Bladder microvascular endothelial cell (primary cell): ENCODE measurements at places on chromosomes 3 and 15. TPM values are rescaled to one million over a fixed set of nuclear protein-coding genes. Genes with fewer than 3 reads are reported as not detected.

The CCDC39 gene
- 0.06 TPM in 1 of 2 replicates, not detected in the other for total RNA-seq

The MME gene
- total RNA-seq, result 4.6 and 13.9 TPM in 2 replicates

The LRRK1 gene
- 8.7 and 17.6 TPM in 2 replicates for total RNA-seq

The C15orf61 gene
- 1.0 and 1.1 TPM in 2 replicates for total RNA-seq

The MNS1 gene
- 0.25 and 0.32 TPM in 2 replicates for total RNA-seq

The H1-8 gene
- total RNA-seq, result not detected in 2 replicates

The GATA2 gene
- 10.4 and 12.6 TPM in 2 replicates for total RNA-seq

The SLC24A5 gene
- total RNA-seq, result not detected in 2 replicates

The KCNAB1 gene
- 0.13 TPM in 1 of 2 replicates, not detected in the other for total RNA-seq

The CMTM8 gene
- 1.3 and 1.6 TPM in 2 replicates for total RNA-seq

The LDHAL6B gene
- total RNA-seq, result not detected in 2 replicates

The SEMA6D gene
- total RNA-seq, result 4.0 and 8.5 TPM in 2 replicates

The MGLL gene
- total RNA-seq, result 39.5 and 77.6 TPM in 2 replicates

The FAM219B gene
- total RNA-seq, result 29.6 and 44.9 TPM in 2 replicates

The RTP3 gene
- not detected in 2 replicates for total RNA-seq

The CCR8 gene
- total RNA-seq, result not detected in 2 replicates
